ENCODE measurements at places on chromosomes 11 and 22. TPM values are rescaled to one million over a fixed set of nuclear protein-coding genes. Genes with fewer than 3 reads are reported as not detected.

GRCh38 chr22:36104988-36105387 is 55.6 kb downstream of the APOL3 start:
- peak; percentile 22 for DNase-seq

DNA sequence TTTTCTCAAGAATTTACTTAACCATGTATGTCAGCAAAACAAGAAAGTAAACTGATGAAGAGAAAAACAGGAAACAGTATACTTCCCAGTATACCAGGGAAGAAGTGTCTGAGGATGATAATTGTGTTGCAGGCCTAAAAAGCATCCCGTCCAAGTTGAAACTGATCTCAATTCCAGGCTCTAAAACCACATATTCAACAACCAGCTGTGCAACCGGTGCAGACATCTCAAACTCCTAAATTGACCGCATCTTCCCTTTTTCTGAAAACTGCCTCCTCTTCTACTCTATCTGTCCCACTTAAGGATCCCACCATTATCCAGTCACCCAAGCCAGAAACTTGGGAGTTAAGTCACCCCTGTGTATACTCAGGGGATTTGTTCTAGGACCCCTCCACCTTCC is 47.2 kb downstream of the CCDC83 start:
- DNase-seq, result no peak

- peak; percentile 91 for DNase-seq
These were observed 15.7 kb upstream of the KCTD14 start for GRCh38 chr11:78038697-78039313.

- DNase-seq, result no peak
These were observed 14.1 kb upstream of the RAC2 start for GRCh38 chr22:37258005-37258752.

- peak; percentile 85 for DNase-seq
These were observed at the start of gene MAP4K2 for GRCh38 chr11:64803158-64803845. MAP4K2 (minus strand) TSS chr11:64803214; CDS start chr11:64803149, 65 bp downstream.

DNA sequence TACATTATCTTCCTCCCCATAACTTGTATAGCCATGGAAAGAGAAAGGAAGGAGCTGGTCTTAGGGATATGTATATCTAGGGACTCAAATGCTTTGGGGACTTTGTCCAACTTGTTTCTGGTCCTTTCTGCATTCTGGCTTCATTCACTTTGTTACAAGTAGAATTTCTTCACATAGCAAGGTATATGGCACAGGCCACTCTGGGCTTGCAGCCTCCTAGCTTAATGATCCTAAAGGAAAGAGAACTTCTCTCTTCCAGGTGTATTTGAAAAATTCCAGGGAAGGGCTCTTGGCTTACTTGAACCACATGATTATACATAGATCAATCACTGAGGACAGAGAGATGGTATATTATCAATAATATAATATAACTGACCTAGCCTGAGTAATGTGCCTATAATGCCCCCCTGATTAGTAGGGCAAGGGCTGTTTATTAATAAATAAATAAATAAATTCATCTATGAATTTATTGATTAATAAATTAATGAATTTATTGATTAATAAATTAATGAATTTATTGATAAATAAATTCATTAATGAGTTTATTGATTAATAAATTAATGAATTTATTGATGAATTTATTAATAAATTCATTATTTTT is 48.2 kb upstream of the CEP295 start:
- DNase-seq, result peak; percentile 5

- DNase-seq, result peak; percentile 33
These were observed 20.1 kb downstream of the TMPRSS6 start for GRCh38 chr22:37089434-37089833.

DNA sequence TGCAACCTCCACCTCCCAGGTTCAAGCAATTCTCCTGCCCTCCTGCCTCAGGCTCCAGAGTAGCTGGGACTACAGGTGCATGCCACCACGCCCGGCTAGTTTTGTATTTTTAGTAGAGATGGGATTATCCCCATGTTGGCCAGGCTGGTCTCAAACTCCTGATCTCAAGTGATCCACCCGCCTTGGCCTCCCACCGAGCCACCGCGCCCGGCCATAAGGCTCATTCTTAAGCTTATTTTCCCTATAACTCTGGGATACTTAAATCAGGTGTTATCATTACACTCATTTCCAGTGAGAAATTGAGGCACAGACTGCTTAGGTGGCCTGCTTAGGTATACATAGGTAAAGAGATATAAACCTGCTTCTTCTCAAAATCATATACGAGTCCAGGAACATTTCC is 188.3 kb upstream of the MTNR1B start:
- no peak for DNase-seq

DNA sequence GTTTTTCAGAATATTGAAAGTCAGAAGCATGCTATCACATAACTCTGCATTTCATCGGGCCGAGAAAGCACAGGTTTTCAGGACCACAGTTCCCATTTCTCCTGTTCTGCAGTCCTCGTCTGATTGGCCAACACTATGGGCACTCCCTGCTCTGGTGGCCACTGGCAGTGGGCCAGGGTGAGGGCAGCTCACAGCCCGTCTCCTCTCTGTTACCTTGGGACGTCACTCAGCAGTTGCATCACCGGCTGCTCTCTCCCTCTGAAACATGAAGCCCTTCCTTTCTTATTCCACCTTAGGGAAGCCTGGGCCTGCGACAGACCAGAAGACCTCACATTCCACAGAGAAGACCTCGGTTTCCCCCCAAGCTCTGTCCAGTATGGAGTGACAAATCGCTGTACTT is 11.4 kb upstream of the MICAL3 start:
- no peak for DNase-seq

GRCh38 chr22:18078329-18079041 is 695 bp downstream of the PEX26 start:
- DNase-seq, result peak; percentile 29

GRCh38 chr22:29040385-29041275 is 21.0 kb downstream of the C22orf31 start:
- peak; percentile 76 for DNase-seq

- DNase-seq, result peak; percentile 53
These were observed 74.9 kb upstream of the RAG2 start for GRCh38 chr11:36672815-36673450.

DNA sequence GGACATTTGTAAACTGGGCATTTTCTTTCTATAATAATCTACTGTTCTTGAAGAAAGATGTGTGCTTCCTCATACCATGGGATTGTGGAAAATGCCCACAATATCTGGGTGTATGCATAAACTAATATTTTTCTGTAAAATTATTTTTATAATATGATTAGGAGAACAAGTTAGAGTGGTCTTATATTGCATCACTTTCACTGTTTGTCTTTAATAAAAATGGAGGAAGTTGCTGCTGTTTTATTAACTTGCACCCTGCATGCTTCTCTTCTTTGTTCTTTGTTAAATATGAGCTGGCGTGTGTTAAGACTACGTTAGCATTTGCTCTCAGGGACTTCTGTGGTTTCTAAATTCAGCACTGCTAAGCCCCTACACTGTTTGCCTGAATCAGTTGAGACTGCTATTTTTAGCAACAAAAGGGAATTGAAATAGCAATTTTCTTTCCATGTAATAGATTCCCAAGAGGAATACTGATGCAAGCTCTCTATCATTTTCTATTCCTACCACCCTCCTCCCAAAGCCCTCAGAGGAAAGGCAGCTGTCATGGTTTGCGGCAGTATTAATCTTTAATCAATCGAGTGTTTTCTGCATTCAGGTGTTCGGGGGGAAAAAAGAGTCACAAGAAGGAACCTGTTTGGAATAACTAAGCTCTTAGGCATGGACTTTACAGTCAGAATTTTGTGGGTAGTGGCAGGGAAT is 56.1 kb downstream of the HSD17B12 start:
- peak; percentile 73 for DNase-seq

- no peak for DNase-seq
These were observed 600.6 kb upstream of the FAT3 start for GRCh38 chr11:91624021-91624420.

- DNase-seq, result no peak
These were observed 126.0 kb downstream of the SYN3 start for GRCh38 chr22:32932176-32932575.

DNA sequence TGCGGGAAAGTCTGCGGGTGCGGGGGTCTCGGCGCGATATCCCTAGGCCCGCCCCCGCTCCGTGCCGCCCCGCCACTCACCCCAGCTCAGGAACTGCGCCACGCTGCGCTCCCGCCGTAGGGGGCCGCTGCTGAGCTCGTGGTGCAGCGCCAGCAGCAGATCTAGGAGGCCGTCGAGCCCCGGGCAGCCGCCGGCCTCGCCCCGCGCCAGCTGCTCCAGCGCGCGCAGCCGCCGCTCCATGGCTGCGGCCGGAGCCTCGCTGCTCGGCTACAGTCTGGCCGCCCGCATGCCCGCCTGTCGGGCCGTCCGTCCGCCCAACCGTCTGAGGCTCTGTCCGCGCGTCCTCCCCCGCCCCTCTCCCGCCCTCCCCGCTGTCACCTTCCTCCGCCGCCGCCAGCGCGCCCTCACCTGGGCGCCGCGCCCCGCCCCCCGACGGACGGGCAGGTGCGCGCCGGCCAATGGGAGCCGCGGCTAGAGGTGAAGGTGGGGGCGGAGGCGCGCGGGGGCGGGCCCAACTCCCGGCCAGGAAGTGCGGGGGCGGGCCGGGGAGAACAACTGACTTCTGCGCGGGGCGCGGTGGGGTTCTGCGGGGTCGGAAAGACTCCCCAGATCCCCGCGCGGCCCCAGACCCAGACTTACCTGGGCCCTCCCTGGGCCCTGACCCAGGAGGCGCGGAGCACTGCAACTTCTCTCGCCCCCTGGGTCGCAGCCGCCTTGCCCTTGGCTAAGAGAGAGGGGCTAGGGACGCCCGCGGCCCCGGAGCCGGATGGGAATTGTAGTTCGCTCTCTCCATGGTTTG is at the start of gene CDC42BPG:
TSS of gene CDC42BPG (minus strand) at position 324 of the 799 bp plus-strand sequence. CDS start at position 240, 84 bp downstream.
- DNase-seq, result peak; percentile 43

- no peak for DNase-seq
These were observed 19.8 kb upstream of the TLCD5 start for GRCh38 chr11:120305286-120305685.

DNA sequence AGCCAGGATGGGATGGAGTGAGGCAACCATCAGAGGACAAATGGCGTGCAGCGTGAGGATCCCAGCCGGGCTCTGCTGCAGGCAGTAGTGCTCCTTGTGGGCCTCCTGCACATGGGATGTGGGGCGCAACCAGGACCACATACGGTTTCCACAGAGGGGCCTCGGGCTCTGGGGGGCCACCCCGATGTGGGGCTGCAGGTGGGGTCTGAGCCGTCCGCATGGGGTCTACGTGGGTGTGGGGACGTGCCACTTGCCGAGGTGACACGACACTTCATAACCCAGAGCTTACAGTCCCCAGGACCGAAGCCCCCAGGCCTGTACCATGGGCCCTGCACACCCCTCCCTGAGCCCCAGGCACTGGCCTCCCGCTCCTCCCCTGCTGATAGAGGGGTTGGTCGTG is 10.8 kb downstream of the TTLL8 start:
- DNase-seq, result no peak

- DNase-seq, result peak; percentile 66
These were observed 723.0 kb downstream of the KCNA4 start for GRCh38 chr11:29293825-29294224.

DNA sequence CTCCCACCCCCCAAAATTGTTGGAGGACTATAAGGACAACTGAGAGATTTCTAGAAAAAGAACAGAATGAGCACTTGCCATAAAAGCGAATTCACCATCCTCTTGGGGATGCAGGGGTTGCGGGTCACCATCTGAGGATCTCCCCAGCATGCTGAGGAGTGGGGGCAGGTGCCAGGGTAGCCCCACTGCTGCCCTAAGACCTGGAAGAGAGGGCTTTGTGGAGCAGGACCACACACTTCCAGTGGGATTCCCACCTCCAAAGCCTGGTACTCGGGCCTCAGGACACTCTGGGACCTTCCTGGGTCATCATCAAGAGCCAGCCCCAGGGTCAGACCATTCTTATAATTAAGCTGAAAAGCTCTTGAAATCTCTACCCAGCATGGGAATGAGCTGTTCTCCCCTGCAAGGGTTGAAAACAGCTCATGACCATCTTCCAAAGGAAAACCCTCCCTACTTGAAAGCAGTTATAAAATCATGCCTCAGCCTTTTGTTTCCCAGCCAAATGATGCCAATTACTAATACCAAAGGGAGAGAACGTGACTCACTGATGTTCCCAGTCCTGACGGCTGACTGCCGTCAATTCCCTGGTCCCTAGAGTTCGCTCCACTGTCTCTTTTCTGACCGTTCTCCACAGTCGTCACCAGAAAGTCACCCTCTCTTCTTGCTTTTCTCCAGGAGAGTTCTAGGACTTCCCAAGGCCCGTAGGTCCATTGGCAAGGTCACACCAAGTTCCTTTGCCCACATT is 76.8 kb upstream of the CREB3L1 start:
- DNase-seq, result peak; percentile 57

DNA sequence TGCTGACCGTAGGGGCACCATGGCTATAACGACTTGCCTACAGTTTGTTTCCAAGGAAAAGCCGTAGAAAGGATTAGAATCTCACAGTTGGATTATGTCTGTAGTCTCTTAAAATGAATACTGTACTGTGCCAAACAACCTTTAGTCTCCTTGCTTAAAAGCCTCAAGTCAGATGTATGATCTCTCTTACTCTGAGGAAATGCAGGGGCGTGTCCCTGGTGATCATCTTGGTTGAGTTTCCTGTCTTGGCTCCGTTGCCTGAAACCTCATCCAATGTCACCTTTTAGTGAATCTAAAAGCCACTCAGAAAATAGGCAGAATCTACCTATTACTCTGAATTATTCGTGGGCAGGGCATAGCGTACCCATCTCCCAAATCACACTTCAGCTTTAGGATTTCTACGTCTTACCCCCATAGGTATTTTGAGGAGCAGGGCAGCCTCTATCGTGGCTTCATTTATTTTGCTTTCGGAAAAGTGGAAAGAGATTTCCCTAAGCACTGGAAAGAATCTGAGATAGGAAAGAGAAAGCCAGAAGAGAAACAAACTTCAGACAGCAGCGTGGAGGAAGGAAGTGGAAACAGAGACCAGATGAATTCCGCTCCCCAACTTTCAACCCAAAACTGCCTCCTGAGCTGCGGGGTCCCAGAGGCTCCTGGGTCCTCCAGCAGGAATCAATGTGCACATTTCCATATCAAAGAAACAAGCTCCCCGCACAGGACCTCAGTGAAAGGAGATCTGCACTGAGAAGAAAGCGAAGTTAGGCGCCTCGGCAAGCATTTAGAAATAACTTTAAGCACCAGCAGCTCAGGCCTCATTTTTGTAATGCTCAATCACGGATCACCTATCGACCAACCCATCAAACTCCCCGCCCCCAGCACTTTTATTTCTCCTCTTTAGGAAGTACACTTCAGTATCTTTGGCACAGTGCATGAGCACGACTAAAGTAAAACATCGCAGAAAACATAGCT is 245.8 kb downstream of the ETS1 start:
- DNase-seq, result no peak

GRCh38 chr11:65921033-65921555 is 1.9 kb downstream of the DRAP1 start:
- DNase-seq, result no peak

- peak; percentile 58 for DNase-seq
These were observed 65.4 kb upstream of the CRTAM start for GRCh38 chr11:122772945-122773344.

CCDC188 gene
- total RNA-seq, result not detected

KLHL35 gene
- 1.8 TPM for total RNA-seq

BRSK2 gene
- total RNA-seq, result not detected

CRYBB1 gene
- not detected for total RNA-seq

PLEKHB1 gene
- total RNA-seq, result not detected

KREMEN1 gene
- total RNA-seq, result 6.2 TPM

FUT4 gene
- total RNA-seq, result 2.4 TPM

BACE1 gene
- total RNA-seq, result 27.5 TPM

CARD18 gene
- total RNA-seq, result not detected

RIMBP3C gene
- 0.20 TPM for total RNA-seq

MICAL2 gene
- 58.6 TPM for total RNA-seq

LRRC10B gene
- total RNA-seq, result not detected

MS4A6A gene
- not detected for total RNA-seq

KRTAP5-6 gene
- not detected for total RNA-seq
